Fibroblast of upper back skin (primary cell): ENCODE measurements at places on chromosomes 1 and 21.

DNA sequence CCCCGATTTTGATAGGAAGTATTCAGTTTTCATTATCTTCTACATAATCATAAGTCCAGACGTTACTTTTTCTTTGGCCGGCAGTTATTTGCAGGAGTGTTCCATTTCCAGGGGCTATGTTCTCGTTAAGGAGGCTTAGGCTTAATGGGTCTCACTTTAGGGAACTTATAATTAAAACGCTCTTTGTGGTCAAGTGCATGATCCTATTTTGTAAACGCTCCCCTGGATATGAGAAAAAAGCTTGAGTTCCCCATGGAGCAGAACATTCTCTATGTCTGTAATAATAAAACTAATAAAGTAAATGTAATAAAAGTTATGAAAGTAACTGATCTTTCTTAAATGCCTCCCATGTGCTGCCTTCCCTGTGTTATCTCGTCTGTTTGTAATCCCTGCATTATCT, 48.7 kb upstream of the GPR153 start:
- DNase-seq, result no peak

DNA sequence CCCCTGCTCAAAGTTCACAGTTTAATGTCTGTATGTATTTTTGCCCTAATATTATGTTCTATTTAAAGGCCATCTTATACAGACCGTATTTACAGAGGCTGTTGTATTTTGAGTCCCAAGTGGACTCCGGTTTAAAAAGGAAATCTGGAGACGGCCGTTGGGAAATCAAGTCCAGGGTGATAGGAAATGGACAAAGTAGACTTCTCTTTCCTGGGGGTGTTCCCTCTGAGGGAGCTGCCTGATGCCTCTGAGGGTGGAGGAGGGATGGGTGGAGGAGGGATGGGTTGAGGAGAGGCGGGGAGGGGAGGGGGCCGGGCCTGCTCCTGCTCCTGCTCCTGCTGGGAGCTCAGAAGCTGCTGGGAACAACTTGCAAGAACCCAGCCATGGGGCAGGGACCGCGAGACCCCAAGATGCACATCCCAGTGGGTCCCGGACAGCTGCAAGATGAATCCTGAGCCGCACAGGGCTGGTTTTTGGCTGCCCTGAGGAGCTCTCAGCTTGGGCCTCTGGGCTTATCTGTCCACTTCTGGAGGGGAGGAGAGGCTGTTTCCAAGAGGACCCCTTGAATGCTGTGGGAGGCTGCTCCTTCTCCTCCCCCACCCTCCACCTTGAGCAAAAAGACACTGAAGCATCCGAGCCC, 12.0 kb upstream of the ACTL8 start:
- no peak for DNase-seq

- DNase-seq, result no peak
These were observed 59.8 kb upstream of the SDC3 start for GRCh38 chr1:30968220-30968971.

DNA sequence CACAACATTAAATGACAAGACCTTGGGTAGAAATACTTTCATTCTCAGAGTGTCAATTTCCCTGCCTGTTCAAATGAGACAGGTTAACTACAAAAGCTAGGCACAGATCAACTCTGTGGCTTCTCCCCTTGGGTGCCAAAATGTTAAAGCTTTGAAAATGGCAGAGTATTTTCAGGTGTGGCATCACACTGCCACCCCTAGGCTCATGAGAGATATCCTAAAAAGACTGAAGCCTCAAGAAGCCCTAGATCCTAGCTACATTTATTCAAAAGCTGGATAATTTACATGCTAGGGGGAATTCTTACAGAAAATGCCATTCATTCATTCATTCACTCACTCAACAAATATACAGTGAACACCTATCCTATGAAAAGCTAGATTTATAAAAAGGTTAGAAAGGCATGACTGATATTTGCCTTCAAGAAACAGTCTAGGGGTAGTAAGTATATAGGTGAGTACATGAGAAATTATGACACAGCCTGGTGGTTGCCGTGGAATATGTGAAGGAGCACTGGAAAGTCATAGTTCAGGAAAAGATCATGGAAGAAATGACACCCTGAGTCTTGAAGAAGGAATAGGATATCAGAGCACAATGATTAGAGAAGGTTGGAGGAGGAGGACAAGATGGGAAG, 15.9 kb upstream of the RAB4A start:
- peak; percentile 23 for DNase-seq

GRCh38 chr1:32797456-32797855, 19.7 kb downstream of the YARS1 start:
- DNase-seq, result no peak

GRCh38 chr1:65209005-65209885, 61.2 kb downstream of the AK4 start:
- peak; percentile 49 for DNase-seq

- DNase-seq, result peak; percentile 61
These were observed 180.2 kb downstream of the HIVEP3 start for GRCh38 chr1:41738475-41738874.

- DNase-seq, result no peak
These were observed 1159.8 kb upstream of the ADGRL2 start for GRCh38 chr1:80640978-80641377.

- no peak for DNase-seq
These were observed 11.5 kb downstream of the TRIM46 start for GRCh38 chr1:155184835-155185782.

DNA sequence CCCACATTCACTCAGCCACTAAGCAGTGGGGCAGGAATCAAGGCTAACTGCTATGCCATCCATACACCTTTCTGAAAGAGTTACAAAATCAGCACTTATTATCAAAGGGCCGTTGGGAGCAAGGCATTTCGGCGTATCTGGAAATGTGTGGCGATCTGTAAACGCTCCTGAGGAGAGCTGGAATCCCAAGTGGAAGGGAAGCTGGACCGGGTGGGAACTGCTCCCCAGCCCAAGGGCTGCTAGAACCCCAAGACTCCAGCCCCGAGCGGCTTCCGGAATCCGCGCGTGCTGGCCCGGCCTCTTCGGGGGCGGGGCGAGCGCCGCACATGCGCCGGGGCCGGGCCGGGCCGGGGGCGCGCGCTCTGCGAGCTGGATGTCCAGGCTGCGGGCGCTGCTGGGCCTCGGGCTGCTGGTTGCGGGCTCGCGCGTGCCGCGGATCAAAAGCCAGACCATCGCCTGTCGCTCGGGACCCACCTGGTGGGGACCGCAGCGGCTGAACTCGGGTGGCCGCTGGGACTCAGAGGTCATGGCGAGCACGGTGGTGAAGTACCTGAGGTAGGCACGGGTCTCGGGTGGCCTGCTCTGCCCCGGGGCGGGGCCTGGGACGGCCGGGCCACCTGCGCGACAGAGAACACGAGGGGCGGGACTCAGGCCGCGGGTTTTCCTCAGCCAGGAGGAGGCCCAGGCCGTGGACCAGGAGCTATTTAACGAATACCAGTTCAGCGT, at the start of gene NAXE:
Gene NAXE (plus strand): TSS at position 345 of the 726 bp plus-strand sequence. CDS start 29 bp downstream, at position 374.
- peak; percentile 67 for DNase-seq

- DNase-seq, result no peak
These were observed 84.6 kb downstream of the RAVER2 start for GRCh38 chr1:64829411-64830029.

- no peak for DNase-seq
These were observed 15.8 kb upstream of the RNF223 start for GRCh38 chr1:1089731-1090423.

DNA sequence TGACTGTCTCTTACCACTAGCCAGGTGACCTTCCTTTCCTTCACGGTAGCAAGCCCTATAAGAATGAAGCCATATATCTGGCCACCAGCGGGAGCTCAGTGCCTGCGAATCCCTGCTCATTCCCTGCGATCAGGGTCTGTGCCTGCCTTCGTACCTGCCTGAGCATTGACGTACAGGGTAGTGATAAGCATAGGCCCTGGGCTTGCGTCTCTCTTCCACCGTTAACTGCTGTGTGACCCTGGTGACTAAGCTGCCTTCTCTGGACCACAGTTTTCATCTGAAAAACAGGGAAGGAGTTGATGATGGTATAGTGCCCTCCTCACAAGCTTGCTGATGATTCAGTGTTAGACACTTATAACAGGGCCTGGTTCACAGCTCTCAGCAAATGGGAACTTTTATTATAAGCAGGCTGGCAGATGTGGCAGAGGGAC, 4.1 kb downstream of the ZC3H12A start:
- no peak for DNase-seq

DNA sequence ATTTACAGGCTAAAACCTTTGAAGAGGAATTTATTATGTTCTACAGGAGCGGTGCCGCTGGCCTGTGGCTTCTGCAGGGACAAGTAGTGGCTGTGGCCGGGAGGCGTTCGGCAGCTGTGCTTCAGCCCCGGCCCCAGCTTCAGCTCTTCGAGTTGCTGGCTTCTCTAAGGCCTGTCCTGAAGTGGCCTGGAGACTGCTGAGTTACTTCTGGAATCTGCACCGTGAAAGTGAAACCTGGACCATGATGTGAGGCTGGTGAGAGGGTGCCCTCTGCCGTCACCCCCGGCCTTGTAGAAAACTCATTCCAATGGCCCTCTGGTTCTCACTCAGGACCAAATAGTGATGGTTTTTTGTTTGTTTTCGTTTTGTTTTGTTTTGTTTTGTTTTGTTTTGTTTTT, 48.1 kb downstream of the PRKCZ start:
- no peak for DNase-seq

DNA sequence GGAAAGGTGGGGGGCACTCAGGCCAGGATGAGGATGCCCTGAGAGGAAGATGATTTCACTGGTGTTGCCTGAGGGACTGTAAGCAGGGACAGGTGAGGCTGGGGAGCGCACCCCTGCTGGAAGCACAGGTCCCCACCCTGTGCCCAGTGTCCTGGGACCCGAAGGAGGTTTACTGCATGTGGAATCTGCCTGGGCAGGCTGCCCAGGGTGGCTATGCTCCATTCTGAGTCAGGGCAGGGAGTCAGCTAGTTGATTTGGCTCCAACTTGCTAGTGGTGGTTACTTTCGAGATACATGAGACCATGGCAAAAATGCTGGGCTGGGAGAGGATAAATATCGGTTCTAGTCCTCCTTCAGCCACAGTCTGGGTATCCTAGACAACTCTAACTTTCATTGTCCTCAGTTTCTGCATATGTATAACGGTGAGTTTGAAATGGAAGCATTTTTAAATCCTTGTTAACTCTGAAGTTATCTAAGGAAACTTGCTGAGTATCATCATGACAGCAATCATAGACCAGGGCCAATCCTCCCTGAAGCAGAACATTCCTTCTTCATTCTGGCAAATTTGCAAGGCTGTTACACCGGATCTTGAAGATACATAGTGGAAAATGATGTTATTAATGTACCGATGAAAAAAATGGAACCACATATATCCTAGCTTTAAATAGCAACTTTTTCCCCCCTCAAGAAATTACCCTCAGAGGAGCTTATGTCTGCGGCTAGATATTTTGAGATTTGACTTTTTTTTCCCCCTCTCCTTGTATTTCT, 7.7 kb downstream of the TLR5 start:
- DNase-seq, result peak; percentile 75

GRCh38 chr1:2382621-2383361, 8.6 kb downstream of the MORN1 start:
- no peak for DNase-seq

DNA sequence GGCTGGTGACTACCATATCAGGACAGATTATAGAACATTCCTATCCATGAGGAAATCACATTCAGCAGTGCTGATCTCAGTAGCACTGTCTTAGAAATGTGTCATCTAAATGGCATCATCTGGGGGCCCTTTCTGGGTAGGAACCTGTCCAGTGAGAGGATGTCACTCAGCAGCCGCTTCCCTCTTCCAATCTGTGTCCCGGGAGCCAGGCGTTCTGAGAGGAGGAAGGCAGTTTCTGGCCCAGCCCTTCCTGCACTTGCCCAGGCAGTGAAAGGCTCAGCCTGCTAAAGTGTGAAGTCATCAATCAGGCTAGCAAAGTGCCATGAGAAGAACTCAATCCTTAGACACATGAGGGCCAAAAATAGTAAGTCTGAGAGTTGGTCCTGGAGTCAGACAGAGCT, 25.6 kb downstream of the RAB4A start:
- DNase-seq, result peak; percentile 74

- no peak for DNase-seq
These were observed 4.8 kb downstream of the AIRE start for GRCh38 chr21:44290327-44291077.

GRCh38 chr1:64378826-64379225, 91.1 kb upstream of the CACHD1 start:
- DNase-seq, result no peak

DNA sequence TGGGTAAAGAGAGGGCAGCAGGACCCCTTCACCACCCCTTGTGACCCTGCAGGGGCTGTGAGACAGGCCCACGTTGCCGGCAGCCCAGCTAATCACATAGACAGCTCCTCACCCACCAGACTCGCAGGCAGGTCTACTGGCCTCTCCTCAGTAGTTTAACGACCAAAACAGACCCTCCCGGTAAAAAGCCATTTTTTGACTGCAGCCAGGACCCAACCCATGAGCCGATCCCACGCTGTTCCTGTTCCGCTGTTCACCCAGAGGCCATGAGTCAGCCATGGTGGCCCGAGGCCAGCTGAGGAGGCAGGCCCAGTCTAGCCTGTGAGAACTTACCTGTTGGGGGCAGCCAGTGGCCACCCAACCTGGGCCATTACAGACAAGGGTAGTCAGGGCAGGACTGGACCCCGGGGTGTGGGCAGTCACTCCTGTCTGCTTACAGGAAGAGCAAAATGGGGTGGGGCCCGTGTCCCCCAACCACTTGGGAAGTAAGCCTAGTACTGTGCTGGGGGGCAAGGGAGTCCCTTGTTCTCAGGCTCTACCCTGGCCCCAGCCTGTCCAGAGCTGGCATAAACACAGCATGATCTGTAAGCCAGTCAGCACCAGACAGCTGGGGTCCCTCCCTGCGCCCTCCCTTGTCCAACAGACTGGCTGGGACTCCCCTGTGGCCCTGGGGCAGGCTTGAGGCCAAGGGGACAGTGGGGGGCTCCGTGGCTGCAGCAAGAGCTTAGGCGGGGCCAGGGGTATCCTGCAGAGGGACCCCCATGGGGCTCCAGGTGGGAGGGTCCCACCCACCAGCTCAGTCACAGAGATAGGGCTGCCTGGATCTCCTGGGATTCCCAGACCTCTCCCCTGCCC, 61.9 kb downstream of the WNT9A start:
- peak; percentile 58 for DNase-seq

DNA sequence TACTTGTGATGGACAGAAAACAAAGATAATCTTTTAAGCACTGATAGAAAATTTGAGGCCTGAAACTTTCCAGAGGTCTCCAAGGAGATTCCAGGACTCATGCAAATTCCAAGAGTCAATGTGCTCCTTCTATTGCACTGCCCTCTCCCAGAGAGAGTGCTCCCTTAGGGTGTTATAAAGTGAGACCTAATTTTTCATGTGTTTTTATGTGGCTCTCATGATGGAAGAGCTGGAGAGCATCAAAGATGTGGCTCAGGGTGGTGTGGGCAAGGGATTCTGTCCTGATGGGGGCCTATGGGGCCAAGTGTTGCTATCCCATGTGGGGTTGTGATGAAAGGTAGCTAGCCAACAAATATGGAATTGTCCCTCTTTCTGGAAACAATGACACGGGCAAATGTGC, 101.3 kb downstream of the PRRX1 start:
- DNase-seq, result no peak
